ENCODE measurements at places on chromosomes 2 and 18.

DNA sequence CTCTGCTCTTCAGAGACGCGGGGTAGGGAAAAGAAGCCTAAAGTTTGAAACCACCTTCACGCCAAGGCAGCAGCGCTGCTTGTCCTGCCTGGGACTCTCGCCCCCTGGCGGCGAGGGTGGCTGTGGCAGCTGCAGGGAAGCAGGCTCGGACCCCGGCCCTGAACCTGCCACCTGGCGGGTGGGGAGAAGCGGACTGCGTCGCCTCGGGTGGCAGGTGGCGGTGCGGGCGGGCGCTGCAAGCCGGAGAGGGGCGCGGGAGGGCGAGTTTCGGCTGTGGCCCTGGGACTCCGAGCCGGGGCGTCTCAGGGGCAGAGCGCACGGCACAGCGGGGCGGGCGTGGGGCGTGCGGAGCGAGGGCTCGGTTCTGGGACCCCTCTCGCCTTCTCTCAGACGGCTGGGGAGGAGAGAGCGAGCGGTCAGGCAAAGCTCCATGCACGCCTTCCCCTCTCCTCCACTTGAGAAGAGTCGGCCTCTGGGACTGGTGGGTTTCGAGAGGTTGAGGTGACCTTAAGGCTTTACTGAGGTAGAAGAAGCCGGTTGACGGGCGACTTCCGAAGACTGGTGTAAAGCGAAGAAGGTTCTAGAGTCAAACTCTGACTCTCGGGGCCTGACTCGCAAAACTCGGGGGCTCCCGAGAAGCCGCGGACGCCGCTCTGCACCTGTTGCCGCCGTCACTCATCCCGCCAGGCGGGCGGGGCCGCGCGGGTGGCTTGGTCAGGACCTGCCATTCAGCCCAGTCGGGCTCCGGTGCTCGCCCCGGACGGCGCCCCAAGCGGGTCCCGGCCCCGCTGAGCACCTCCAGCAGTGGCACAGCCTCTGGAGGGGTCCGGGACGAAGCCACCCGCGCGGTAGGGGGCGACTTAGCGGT, 1.1 kb upstream of the BOLL start:
- peak; percentile 47 for DNase-seq

- no peak for DNase-seq
Observed at GRCh38 chr18:47582093-47582492, 330.6 kb upstream of the SKOR2 start.

GRCh38 chr18:32753656-32754260, 19.1 kb downstream of the KLHL14 start:
- DNase-seq = no peak

- DNase-seq = no peak
Observed at GRCh38 chr2:7672685-7673071, 755.5 kb downstream of the RNF144A start.

DNA sequence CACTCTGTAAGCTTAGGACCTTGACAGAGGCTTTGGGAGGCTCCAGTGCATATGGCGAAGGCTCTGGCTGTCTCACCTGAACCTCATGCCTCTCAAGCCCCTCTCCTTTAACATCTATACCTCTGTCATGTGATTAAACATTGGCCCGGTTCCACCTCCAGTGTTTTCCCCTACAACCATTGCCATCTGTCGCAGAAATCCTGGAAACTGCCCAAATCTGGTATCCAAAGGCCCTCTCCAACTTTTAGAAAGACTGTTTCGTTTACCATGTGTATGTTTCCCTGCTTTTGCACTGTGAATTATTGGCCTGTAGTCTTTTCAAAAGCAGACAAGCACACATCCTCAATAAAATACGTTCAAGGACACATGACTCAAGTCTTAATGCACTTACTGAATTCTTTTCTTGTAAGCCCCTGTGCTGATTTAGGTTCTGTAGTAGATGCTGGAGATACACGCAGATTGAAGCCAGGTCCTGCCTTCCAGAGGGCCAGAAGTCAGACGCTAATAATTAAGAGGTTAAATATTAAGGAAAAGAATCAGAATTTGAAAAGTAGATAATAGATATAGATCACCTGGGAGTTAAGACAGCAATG, 386.4 kb upstream of the SLC14A2 start:
- no peak for DNase-seq

GRCh38 chr2:152544638-152545037, 172.6 kb downstream of the PRPF40A start:
- DNase-seq = no peak

GRCh38 chr2:178282075-178282815, 87.9 kb downstream of the OSBPL6 start:
- DNase-seq = peak; percentile 37

DNA sequence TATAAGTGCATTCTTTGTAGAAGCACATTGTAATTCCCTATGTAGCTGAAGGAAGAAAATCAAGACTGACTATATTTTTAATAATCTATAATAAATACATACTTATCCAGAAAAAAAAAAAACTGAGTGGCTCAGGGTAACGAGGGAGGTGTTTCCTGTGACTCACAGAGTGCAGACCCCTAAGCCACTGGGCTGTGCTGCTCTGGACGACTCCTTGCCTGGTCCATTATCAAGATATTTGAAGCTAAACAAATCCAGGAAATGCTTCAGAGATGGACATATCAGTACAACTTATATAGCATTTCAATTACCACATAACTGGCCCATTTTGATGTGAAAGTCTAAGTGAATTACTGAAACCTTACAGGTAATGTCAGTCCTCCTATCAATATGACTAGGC, 80.6 kb downstream of the PIGN start:
- no peak for DNase-seq

DNA sequence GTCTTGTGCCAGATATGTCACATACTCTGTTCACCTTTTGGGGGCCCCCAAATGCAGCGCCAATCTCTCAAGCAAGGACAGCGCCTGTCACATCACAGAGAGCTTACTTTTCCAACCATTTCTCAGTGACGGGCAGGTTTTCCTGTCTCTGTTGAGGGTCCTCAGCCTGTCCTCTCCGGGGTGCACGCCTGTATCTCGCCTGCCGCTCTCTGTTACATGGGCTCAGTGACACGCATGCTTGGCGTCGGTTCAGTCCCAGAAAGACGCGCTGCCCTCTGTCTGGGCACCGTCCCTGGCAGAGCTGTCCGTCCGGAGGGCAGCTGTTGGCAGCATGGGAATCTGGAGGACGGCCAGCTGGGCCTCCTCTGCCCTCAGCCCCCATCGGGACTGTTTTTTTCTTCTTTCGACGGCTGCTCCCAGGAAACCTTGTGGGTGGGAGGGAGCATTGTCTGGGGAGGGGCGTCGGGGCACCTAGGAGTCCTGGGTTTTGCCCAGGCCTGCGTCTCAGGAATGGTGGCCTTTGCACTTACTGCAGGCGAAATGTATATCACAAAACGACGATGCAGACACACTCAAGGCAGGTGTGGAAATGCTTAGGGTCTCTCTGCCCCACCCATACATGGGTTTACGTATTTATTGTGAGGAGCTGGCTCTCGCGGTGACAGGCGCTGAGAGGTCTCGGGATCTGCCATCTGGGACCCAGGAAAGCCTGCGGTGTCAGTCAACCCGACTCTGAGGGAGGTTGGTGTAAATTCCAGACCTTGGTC, 30.9 kb downstream of the RTP5 start:
- DNase-seq = no peak

DNA sequence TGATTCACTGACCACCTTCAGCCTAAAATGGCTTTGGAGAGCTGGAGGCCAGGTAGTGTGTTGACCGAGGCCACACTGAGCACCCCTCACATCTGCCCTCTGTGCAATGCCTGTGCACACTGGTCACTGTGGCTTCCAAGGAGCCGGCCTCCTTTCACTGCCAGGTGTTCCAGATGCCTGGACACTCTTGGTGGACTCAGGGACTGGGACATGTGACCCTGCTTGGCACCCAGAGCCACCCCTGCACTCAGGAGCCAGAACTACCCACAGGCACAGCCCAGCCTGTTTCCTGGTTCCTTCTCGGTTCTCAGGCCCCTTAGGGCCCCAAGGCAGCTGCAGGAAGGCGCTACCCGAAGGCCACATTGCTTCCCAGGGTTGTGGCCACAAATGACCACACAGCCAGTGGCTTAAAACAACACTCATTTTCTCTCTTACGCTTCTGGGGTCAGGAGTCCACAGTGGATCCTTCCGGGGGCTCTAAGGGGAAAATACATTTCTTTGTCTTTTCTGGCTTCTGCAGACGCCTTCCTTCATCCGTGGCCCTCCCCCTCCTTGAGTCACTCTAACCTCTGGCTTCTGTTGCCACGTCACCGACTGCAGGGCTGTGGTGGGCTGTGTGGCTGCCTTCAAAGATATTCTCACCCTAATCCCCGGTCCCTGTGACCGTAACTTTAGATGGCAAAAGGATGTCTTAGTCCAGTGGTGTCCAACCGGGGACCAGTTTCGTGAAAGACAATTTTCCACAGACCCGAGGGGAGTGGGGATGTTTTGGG, 78.6 kb downstream of the ASB1 start:
- DNase-seq = no peak

- DNase-seq = no peak
Observed at GRCh38 chr2:238042849-238043584, 17.8 kb upstream of the SCLY start.

- no peak for DNase-seq
Observed at GRCh38 chr2:100833331-100833730, 13.4 kb downstream of the NPAS2 start.

GRCh38 chr2:220887271-220887870, 684.7 kb downstream of the EPHA4 start:
- no peak for DNase-seq

- peak; percentile 34 for DNase-seq
Observed at GRCh38 chr18:23487738-23488570, 15.4 kb upstream of the RMC1 start.

DNA sequence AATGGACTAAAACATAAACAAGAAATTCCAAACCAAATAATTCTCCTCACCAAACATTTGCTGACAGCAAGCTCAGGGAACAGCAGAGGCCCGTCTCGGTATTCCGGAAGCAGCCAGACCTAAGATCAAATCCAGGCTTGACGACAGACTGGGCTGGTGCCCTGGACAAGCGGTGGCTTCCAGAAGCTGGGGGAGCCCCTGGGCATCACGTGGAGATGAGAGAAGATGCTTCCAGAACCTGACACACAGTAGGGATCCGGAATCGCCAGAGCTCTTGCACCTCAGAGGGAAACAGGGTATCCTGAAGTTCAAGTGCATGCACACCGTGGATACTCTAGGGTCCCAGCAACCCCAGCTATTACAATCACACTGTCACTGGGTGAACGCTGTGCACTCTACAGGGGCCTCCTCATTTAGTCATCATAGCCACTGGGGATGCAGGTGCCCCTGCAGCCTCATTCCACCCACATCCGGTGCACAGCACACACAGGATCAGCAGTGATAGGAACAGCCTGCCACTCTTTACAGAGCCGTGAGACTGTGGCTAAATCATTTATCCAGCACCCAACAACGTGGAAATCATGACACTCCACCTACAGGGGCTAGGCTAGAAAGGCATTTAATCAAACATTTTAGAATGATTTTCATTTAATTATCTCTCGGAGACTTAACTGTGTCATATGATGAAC, 102.6 kb downstream of the HDAC4 start:
- DNase-seq = peak; percentile 36

DNA sequence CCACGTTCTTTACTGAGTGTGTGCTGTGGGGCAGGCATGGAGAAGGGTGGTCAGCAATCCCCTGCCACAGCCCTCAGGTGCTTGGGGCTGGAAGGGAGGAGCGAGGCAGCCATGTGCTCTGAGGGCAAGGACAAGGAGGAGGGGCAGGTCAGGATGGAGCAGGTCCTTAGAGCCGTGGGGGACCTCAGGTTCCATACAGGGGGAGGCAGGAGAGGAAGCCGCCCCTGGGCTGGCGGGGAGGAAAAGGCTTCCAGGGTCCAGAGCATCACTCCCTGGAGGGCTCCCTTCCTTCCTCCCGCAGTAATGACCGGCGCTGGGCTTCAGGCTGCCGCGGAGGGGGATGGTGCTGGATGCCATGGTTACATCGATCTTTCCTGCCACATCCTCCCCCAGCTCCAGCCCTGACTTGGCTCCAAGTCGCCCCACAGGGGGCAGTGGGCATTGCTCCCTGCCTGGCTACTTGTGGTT, 6.6 kb downstream of the GAREM2 start:
- no peak for DNase-seq

- DNase-seq = no peak
Observed at GRCh38 chr18:78624646-78625279, 354.9 kb upstream of the SALL3 start.

- DNase-seq = no peak
Observed at GRCh38 chr2:1659951-1660565, 84.3 kb downstream of the PXDN start.

DNA sequence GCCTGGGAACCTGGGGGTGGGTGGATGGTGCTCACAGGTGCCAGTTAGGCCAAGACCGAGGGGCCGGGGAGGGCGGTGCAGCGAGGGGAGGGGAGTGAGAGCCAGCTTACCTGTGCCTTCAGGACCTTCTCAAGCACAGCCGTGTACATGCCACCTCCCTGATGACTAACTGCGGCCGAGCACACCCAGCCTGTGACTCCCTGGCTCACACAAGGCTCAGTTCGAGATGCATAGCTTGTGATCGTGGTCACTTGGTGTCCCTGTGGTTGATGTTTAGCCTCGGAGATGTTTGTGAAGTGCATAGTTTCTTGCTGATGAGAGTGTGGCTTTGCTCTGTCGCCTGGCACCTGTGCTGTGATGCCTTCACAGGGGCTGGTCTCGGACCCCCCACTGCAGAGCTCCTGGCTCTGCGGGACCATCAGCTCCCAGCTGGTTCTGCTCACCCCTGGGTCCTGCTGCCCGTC, 84.5 kb upstream of the ODC1 start:
- no peak for DNase-seq

DNA sequence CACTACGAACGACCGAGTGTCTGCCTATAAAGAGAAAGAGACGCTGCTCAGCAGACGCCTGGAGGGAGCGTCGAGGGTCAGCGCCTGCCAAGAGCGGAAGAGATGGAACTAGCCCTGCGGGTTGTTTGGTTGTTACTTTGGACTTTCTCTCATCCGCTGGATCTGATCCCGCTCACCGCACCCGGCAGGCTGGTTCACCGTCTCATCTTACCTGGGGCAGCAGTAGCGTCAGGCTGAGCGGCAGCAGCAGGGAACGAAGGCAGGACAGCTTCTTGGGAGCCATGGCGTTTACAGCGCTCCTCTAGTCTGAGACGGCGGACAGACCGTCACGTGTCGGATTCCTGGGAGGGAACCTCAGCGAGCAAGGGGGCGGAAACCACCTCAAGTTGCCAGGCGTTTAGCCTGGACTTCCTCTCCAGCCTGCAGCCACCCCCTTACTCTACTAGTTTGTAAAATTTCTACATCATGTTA, 1.9 kb downstream of the GLB1L start:
- DNase-seq = peak; percentile 64

- no peak for DNase-seq
Observed at GRCh38 chr2:170369894-170370293, 191.9 kb downstream of the MYO3B start.

- no peak for DNase-seq
Observed at GRCh38 chr2:128607911-128608506, 289.3 kb upstream of the HS6ST1 start.

DNA sequence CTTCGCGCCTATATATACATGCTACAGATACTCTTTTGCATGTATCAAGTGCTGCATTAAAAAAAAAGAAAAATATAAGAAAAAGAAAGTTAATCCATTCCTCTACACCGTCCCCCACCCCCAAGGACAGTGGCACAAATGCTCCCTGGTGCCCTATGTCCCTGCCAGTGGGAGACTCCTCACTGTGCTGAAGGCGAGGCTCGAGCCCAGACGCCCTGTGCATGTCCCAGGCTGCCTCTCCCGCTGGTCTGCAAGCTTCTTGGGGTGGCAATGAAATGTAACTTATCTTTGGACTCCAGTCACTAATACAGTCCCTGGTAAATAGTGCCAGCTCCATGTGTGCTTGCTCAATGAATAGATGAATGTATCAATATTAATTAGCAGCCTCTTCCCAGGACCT, 185.6 kb upstream of the SMAD2 start:
- DNase-seq = no peak
